HT1080 (cell line): ENCODE measurements at places on chromosomes 6 and 20. TPM values are rescaled to one million over a fixed set of nuclear protein-coding genes. Genes with fewer than 3 reads are reported as not detected.

The JAG1 gene
- 42.8 and 43.6 TPM in 2 replicates for total RNA-seq

DNA sequence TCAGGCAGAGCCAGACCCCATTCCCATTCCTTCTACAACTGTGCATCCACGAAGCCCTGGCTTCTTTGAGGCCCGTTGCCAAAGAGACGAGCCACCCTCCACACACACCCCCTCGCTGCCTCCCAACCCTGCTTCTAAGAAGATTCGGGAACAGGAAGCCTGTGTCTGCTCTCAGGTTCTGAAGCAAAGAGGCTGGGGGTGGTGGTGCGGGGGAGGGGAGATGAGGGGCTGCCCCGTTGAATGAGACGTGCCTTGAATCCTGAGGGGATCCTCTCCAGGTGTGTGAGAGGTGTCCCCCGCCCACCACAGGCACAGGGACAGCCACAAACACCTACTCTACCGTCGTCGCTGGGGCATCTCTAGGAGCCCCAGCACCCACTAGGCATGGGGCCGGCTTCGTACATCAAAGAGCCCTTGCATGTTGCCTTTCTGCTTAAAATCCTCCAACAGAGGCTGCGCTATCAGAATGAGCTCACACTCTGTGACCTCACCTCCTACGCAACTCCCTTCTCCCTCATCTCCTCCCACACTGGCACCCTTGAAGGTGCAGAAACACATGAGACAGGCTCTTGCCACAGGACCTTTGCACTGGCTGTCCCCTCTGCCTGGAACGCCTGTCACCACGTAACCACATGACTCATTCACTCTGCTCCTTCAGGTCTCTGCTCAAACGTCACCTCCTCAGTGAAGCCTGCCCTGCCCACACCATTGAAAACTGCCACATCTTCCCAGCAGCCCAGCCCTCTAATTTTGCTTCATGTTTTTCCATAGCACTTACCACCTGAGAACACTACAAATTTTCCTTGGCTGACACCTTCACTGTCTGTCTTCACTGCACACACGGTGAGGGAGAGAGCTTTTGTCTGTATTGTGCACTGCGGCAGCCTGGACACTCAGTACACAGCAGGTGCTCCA is 58.5 kb downstream of the PREX1 start:
- DNase-seq: no peak

- peak; percentile 61 for DNase-seq
These were observed 14.1 kb upstream of the TENT5A start for GRCh38 chr6:81766482-81767069.

DNA sequence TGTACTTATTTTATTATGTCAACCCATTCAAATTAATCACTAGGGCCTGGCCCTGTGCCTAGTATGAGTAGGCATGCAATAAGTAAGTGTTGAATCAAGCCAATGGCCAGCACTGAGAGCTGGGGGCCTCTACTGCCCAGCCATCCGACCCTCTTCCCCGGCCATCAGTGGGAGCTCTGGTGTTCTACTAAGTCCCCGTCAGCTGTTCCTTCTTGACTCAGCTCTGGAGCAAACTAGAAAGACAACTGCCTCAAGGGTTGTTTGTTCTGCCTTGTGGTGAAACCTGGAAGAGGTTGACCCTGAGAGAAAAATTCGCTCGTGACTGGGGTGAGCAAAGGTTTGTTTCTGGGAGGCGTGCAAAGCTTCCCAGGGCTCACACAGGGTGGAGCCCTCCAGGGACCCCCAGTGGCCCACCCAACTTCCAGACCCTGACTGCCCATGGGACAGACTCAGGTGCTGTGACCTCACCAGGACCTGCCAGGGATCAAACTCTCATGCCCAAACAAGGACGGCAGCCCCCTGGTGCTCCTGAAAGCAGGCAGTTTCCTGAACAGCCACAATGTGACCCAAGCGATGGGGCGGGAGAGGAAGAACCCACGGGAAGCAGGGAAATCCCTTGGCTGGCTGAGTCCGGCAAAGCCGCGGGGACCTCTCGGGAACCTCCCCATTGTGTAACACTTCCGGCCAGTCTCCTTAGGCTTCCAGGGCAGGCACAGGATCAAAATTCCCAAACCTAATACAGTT is 50.4 kb downstream of the BANF2 start:
- no peak for DNase-seq

- peak; percentile 11 for DNase-seq
These were observed 36.2 kb downstream of the GCM1 start for GRCh38 chr6:53112404-53112803.

DNA sequence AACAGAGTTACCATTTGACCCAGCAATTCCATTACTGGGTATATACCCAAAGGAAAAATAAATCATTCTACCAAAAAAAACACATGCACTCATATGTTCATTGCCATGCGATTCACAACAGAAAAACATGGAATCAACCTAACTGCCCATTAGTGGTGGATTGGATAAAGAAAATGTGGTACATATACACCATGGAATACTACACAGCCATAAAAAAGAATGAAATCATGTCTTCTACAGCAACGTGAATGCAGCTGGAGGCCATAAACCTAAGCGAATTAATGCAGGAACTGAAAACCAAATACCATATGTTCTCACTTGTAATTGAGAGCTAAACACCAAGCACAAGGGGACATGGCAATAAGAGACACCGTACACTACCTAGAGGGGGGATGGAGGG is 12.5 kb downstream of the RALGAPA2 start:
- no peak for DNase-seq

DNA sequence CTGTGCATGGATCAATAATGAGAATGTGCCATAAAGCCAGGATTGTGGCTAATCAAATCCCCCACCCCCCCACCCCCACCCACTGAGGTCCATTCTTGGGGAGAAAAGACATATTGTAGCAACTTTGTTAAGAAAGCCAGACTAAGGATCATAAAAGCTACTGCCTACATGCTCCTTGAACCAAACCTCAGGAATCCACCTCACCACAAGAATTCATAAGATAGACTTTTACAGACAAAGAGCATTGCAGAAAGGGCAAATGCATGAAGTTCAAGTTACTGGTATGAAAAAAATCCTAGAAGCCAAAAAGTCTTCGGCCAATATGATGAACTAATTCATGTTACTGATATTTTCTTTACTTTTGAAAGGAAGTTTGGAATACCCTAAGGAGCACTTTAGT is 187.9 kb upstream of the ARID1B start:
- peak; percentile 15 for DNase-seq

DNA sequence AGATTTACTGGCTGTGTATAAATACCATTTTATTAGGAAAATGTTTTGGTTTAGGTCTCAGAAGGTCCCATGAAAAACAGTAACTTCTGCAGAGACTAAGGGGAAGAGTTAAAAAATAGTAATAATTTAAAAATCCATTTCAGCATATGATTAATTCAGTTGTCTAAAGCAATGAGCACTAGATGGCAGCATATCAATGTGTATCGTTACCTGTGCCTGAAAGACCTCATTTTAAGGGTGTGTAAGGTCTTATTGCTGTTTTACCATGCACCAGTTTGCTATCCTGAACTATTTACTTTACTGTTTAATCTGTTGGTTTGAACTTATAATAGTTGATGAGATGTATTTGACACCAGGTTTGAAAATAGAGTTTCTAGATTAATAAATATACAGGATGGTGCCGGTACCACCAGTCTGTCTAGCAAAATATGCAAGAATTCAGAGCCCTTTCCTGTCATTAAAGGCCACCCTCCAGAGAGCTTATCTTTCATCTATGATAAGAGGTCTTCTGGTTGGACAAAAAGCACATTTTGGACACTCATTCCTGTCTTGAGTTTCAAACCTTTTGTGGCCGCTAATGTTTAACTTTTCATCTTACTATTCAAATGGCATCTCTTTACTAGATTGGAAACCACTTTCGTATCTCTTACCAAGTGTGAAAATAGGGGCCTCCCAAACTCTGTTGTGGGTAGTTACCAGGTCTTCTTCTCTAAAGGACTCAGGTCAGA is 8.9 kb upstream of the AHI1 start:
- peak; percentile 20 for DNase-seq

DNA sequence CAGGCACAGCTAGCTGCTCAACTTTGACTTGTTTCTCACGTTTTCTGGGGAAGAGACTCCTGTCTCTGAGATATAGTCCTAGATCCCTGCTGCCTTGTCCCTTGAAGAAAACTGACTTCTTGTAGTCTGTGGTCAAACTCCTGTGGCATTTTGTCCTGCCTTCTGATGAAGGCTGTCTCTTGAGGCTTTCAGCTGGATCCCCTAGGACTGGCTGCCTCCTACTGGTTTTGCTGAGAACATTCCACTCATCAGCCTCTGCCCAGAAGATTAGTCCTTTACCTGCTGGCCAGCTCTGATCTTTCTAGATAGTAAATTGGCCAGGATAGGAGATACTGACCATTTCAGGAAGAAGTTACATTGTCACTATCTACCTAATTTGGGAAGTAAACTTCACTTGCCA is 71.9 kb upstream of the CNR1 start:
- peak; percentile 6 for DNase-seq
